T-helper 9 cell (primary cell): ENCODE measurements at places on chromosomes 11 and 22.

- no peak for DNase-seq
Observed at GRCh38 chr11:36586543-36586942, 7.8 kb upstream of the IFTAP start.

GRCh38 chr11:6612213-6613041 is at the start of gene TAF10:
Gene TAF10 (minus strand): TSS chr11:6612216. CDS start chr11:6612189, 27 bp downstream.
- DNase-seq = peak; percentile 95

GRCh38 chr11:18171377-18172000 is 1.1 kb upstream of the MRGPRX4 start:
- DNase-seq = no peak

DNA sequence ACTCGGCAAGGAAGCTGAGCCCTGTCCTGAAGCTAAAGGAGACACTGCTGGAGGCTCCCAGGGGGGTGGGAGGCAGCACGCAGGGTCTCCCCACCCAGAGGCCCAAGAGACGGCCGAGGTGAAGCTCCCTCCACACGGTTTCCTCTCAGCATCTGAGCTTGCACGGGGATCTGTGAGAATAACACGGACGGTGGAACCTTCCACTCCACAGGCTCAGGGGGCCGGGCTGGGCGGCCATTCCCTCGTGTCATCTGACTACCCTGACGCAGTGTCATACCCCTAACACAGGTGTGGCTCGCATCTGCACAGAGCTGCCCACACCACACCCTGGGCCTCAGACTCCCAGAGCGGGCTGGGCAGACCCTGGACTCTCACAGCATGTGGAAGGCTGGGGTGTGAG is 409.7 kb downstream of the SHANK2 start:
- no peak for DNase-seq

- no peak for DNase-seq
Observed at GRCh38 chr11:69114362-69114761, 41.4 kb upstream of the SMIM38 start.

GRCh38 chr11:9267680-9268079 is 2.5 kb upstream of the DENND5A start:
- DNase-seq = no peak

DNA sequence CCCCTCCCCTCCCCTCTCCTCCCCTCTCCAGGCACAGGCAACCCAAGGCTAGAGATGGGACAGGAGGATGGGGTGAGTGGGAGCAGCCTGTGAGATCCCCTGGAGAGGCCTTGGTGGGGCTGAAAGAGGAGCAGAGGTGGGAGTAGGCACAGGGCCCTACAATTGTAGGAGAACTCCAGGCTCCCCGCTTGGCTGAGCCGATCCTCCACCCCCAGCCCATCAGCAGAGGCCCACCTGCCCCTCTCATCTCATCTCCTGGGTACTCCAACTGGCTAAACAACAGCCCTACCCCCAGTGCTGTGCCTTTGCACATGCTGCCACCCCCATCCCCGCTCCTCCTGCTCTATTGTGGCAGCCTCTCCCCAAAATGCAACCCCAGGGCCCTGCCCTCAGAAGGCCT is 52.0 kb upstream of the A4GALT start:
- no peak for DNase-seq

- DNase-seq = no peak
Observed at GRCh38 chr11:31822927-31823643, 12.0 kb upstream of the PAX6 start.

- no peak for DNase-seq
Observed at GRCh38 chr11:1824221-1825038, 10.4 kb upstream of the SYT8 start.

GRCh38 chr22:21849489-21849888 is 18.0 kb downstream of the MAPK1 start:
- no peak for DNase-seq

- DNase-seq = no peak
Observed at GRCh38 chr22:24181996-24182899, 961 bp downstream of the SUSD2 start.

- no peak for DNase-seq
Observed at GRCh38 chr11:79336797-79337517, 103.9 kb downstream of the TENM4 start.

DNA sequence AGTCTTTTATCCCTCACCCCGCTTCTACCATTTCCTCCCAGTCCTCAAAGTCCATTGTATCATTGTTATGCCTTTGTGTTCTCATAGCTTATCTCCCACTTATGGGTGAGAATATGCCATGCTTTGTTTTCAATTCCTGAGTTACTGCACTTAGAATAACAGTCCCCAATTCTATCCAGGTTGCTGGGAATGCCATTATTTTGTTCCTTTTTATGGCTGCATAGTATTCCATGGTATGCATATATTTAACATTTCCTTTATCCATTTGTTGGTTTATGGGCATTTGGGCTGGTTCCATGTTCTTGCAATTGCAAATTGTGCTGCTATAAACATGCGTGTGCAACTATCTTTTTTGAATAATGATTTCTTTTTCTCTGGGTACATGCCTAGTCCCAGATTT is 114.9 kb downstream of the VPREB1 start:
- no peak for DNase-seq

- DNase-seq = no peak
Observed at GRCh38 chr11:113137713-113138529, 176.5 kb upstream of the TTC12 start.

- DNase-seq = no peak
Observed at GRCh38 chr11:80155412-80156017, 714.7 kb upstream of the TENM4 start.

DNA sequence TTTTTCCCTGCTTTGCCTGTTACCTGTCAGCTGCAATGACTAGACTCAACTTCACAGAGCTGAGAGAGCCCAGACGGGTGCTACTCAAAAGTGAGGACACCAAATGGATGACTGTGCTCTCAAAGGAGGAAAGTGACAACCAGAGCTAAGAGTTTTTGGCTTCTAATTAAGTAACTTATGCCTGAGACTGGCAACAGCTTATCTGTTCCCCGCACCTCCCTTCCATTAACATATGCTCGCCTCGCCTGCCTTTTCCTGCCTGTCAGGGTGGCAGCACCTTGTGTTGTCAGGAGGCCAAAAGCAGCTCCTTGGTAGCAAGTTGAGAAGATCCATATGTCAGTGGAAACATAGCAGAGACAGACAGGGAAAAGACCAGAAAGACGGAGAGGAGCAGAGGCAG is 573.9 kb upstream of the KIRREL3 start:
- no peak for DNase-seq

DNA sequence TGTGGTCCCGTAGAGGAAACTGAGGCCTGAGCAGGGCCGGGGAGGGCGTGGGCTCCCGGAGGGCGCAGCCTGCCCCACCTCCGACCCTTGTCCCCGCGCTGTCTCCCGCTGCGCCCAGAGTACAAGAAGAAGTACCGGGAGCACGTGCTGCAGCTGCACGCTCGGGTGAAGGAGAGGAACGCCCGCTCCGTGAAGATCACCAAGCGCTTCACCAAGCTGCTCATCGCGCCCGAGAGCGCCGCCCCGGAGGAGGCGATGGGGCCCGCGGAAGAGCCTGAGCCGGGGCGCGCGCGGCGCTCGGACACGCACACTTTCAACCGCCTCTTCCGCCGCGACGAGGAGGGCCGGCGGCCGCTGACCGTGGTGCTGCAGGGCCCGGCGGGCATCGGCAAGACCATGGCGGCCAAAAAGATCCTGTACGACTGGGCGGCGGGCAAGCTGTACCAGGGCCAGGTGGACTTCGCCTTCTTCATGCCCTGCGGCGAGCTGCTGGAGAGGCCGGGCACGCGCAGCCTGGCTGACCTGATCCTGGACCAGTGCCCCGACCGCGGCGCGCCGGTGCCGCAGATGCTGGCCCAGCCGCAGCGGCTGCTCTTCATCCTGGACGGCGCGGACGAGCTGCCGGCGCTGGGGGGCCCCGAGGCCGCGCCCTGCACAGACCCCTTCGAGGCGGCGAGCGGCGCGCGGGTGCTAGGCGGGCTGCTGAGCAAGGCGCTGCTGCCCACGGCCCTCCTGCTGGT is 1.9 kb downstream of the NLRP6 start:
- no peak for DNase-seq

DNA sequence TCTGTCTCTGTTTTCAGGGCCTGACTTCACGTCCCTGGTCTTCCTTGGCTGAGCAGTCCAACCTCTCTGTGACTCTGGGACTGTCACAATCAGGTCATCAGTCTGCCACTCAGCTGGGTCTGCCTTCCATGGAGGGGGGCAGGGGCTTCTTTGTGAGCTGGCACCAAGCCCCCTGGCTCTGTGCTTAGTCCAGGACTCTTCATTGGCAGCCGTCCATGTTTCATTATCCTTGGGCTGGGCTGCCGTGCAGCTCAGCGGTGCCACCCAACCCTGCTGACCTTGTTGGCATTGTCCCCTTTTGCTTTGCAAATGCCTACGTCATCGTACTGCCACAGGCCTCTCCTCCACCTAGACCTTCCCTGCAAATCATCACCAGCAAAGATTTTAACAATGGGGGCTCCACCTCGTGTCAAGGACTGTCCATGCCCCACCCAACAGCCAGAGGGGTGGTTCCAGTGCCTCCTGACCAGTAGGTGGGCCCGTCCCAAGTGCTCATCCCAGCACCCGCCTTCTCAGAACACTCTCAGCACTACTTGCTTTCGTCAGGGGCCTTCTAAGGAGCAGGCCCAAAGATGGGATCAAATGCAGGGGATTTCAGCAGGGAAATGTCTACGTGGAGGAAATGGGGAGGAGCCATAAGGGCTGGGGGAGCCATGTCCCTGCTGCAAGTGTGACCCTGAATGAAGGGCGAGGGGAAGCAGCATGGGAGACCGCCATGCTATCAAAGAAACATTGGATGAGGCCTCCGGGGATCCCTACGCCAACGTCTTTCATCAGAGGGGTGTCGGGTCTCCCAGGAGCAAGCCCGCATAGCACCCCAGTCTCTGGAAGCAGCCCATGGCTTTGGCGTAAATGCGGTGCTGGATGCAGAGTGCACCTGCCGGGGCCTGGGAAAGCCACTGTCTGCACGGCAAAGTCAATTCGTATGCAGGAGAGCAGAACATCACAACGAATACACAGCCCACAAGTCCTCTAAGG is 18.2 kb downstream of the KRTAP5-6 start:
- DNase-seq = no peak

DNA sequence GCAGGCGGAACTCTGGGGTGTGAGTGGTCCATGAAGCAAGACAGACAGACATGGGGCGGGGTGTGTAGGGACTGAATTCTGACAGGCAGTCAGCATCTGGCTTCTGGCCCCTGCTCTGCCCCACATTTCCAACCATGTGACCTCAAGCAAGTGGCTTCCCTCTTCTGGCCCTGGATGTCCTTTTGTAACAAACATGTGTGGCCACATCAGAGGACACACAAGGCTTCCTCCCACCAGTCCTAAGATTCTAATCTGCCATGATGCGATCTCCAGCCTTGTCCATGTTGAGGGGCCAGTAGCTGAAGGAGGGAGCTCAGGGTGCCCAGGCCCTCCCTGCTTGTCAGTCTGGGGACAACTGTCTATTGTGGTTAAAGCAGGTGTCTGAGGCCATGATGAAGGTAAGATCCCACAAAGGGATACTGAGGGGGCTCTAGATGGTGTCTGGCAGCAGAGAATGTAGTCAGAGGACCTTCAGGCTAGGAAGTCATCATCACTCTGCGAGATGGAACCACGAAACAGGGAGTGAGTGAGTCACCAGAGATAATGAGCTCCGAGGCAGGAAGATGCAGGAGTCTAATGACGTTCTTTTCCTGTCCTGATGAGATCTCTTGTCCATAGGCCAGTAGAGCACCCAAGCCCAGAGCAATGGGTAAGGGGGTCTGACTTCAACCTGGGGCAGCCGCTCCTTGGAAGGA is 27.4 kb downstream of the DRD2 start:
- DNase-seq = no peak

DNA sequence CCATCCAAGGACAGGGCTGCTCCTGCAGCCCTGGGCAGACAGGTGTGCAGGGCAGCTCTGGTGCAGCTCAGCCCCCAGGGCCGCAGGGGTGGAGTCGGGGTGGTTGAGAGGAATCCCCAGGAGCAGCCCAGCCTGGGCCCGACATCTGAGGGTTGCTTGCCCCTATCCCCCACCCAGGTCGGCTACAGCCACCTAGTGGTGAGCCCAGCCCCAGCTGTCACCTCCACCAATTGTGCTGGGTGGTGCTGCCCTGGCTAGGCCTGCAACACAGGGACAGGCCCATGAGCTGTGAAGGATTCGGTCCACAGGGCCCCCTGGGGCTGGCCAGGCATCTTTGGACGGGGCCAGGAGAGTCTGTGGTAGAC is 29.6 kb downstream of the RTN4R start:
- peak; percentile 25 for DNase-seq

DNA sequence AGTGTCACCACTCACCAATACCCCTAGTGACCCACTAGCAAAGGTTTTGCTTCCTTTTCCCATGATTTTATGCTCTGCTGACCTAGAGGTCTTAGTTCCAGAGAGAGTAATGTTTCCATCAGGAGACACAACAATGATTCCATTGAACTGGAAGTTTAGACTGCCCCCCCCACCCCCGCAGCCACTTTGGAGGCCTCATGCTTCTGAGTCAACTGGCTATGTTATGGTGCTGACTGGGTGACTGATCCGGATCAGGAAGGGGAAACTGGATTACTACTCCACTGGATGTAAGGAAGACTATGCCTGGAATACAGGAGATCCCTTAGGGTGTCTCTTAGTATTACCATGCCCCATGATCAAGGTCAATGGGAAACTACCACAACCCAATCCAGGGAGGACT is 633.6 kb downstream of the OPCML start:
- DNase-seq = no peak

DNA sequence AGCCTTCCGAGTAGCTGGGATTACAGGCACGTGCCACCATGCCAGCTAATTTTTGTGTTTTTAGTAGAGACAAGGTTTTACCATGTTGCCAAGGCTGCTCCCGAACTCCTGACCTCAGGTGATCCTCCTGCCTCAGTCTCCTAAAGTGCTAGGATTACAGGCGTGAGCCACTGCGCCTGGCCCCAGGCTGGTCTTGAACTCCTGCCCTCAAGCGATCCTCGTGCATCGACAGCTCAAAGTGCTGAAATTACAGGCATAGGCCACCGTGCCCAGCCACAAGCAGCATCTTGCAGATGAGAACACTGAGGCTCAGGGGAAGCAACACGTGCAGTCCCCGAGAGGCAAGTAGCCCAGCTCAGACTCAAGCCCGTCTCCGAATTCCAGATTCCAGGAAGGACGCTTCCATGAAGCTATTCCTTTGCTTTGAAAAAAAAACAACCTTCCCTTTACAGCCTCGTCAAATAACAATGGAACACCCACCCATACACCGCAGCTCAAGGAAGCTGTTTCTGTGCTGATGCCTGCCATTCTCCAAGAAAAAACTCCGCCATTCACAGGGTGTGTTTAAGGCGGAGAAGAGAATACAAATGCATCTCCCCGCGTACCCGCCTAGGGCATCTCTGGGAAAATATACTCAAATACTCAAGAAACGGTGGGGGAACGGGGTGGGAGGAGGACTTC is 34.5 kb upstream of the PDGFB start:
- DNase-seq = no peak

DNA sequence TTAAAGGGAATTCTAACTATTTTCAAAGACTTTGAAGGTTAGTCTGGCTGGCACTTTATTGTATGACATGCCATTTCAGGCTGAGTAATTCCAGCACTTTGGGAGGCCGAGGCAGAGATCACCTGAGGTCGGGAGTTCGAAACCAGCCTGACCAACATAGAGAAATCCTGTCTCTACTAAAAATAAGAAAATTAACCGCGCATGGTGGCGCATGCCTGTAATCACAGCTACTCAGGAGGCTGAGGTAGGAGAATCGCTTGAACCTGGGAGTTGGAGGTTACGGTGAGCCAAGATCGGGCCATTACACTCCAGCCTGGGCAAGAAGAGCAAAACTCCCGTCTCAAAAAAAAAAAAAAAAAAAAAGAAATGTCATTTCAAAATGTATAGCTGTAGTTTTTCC is 95.6 kb downstream of the RDX start:
- no peak for DNase-seq
